ENCODE measurements at places on chromosomes 11 and 22.
A peak's percentile ranks its signal among the peaks of the same experiment; 100 is the strongest.

DNA sequence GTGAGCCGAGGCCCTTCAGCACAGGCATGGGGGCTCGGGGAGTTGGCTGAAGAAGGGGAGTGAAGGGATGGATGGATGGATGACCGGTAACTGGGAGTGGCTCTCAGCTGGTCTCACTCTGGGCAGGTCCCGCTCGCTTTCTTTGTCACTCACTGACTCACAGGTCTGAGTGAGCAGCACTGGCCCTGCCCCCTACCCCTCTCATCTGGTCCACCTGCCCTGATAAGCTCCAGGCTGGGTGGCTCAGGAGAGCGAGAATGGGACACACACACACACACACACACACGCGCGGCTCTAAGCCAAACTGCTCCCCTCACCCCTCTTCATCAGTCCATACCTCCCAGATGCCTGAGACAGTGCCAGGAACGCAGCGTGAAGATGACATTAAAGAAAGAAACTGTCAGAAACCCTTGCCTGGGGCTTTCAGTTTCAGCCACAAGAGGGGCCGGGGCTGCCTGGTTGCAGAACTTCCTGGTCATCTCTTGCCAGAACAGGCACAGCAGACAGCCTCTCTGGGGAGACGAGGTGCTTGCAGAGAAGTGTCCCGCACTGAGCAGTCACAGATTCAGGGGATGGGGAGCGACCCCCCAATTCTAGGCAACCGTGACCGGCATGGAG, 16.5 kb upstream of the SHISAL1 start:
- DNase-seq: no peak

DNA sequence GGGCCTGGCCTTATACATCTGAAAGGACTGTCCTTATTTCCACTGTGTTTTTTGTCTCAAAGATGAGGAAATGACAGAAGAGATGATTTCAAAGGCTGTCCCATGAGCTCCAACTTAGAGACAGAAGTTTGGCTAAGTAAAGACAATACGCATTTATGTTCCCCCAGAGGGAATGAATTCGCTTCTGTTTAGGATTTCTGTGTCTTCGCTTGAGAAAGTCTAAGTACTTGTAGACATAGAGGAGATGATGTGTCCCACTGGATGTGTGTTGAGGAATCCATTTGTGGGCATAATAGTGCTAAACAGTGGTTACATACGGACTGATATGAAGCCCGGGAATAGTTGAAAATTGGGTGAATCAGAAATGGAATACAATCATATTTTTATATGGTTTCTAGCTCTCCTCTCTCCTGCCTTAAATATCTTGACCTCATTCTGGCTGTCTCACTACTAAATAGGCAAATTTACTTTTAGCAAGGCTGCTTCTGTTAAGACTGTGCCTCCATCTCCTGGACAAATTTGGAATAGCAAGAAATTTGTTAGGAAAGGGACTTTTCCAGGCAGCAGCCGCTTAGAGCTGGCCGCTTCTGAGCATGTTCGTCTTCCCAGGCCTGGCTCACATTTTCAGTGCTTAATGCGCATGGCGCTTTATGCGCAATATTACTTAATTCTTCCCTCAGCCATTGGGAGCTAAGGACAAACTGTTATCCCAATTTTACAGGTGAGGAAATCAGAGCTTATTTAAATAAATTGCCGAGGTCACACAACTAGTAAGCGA, 1.9 kb upstream of the PEX26 start:
- DNase-seq: peak; percentile 84

- DNase-seq: peak; percentile 39
These were observed 71.9 kb upstream of the GRAMD1B start for GRCh38 chr11:123357990-123358827.

GRCh38 chr11:2911088-2911784, 18.0 kb downstream of the PHLDA2 start:
- no peak for DNase-seq

DNA sequence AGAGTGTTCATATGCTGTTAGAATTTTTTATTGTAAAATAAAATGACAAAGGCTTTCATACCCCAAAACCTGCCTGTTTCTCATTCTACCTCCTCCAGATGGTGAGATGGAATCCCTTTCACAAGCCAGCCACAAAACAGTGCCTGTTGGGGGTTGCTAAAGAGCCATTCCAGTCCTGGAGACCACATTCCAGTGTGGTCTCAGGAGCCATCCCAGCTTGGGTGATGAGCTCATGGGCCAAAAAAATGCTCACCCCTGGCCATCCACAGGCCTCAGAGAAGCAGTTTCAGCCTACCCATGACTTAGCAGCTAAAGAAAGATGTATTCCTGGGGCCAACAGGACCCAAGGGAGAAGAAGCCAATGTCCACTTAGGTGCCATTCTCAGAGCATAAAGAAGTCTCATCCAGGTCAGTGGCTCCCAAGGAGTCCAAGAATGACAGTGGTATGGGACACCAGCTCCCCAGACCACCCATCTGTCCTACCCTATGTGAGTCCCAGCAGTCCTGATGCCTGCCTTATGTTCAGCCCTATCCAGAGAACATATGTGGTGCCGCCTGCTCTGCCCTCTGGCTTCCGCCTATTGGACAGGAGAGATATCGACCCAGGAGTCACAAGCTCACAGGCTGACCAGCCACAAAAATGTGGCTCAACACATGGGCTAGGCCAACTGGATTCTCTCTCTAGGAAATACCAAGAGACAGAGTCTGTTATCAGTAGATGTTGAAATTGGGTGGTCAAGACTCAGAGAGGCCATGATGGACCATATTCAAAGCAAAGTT, 26.4 kb downstream of the C11orf91 start:
- DNase-seq: no peak

DNA sequence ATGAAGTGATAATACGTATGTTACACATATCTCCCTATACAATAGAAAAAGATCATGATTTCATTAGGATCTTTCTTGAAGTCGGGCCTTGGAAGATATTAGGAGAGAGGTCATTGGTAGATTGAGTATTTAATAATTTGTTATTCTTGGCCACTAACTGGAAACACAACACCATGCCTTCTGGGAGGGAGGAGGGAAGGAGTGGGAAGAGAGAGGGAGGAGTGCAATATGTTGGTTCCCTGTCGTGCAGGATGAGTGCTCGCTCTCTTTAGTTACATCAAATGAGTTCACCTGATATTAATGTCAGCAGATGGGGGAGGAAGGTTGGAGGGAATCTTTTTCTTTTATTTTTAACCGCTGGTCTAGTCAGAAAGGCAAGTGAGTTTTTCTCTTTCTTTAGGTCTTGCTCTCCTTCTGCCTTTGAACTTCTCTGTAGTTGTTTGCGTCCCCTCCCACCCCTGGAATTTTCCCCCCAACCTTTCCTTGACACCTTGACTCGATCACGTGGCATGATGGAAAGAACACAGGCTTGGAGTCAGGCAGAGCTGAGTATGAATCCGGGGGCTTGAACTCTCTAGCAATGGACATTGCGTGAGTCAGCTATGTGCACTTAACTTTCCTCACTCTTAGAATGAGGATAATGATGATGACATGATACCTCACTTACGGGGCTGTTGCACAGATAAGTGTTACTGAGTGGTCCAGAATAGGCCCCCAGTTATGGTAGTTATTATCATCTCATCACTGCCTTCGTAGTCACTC, 6.2 kb downstream of the ADAMTS15 start:
- no peak for DNase-seq

DNA sequence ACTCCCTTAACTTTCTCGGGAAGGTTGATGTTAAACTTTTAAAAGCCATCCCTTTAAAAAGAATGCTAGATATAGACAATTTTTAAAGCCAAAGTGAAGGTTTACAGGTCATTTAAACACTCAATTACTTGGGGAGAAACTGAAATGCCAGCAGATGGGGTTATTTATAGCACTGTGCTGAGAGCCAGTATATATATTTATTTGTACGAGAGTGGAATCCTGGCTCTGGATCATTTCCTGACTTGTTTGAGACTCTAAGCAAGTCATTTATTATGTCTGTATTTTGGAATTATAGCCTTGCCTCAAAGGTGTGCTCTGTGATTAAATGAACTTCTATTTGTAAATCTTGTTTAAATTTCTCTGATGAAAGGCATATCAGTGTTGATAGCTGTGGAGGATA, 6.8 kb upstream of the ZBED5 start:
- no peak for DNase-seq

DNA sequence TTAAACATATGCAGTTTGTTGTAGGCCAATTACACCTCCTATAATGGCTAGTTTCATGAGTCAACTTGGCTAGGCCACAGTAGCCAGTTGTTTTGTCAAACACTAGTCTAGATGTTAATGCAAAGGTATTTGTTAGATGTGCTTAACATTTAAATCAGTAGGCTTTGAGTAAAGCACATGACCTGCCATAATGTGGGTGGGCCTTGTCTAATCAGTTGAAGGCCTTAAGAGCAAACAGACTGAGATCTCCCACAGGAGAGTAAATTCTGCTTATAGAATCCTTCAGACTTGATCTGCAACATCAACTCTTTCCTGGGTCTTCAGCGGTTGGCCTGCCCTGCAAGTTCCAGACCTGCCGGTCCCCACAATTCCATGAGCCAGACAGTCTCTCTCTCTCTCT, 1345.9 kb downstream of the BRD1 start:
- no peak for DNase-seq

GRCh38 chr11:9301720-9302119, 12.7 kb downstream of the TMEM41B start:
- DNase-seq: no peak

DNA sequence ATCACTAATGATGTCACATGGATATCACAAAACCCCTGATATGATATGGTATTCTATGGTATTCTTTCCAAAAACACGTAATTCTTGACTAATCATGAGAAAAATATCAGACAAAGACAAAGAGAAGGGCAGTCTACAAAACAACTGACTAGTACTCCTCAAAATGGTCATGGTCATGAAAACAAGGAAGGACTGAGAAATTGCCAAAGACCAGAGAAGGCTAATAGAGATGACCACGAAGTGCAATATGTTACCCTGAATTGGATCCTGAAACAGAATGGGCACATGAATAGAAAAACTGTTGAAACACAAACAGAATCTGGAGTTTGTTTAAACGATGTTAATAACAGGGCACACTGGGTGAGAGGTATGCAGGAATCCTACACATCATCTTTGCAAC, 10.2 kb downstream of the CKAP5 start:
- no peak for DNase-seq

- DNase-seq: no peak
These were observed 64.5 kb downstream of the CEP164 start for GRCh38 chr11:117392001-117392690.

DNA sequence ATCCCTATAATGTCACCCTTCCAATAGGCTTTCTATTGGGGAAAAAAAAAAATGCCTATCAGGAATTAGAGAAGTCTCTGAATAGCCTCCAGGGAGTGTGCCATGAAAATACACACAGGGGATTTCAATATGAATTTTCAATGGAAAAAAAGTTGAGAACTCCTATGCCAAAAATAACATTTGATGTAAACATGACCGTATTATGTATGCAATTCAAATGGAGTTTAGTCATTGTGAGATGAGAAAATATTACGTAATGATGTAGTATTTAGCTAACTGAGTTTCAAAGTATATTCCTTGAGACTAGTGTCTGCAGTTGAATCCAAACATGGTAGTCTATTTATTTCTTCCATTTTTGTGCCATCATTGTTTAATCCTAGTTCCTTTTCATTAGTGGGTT, 182.3 kb downstream of the BLID start:
- DNase-seq: no peak

DNA sequence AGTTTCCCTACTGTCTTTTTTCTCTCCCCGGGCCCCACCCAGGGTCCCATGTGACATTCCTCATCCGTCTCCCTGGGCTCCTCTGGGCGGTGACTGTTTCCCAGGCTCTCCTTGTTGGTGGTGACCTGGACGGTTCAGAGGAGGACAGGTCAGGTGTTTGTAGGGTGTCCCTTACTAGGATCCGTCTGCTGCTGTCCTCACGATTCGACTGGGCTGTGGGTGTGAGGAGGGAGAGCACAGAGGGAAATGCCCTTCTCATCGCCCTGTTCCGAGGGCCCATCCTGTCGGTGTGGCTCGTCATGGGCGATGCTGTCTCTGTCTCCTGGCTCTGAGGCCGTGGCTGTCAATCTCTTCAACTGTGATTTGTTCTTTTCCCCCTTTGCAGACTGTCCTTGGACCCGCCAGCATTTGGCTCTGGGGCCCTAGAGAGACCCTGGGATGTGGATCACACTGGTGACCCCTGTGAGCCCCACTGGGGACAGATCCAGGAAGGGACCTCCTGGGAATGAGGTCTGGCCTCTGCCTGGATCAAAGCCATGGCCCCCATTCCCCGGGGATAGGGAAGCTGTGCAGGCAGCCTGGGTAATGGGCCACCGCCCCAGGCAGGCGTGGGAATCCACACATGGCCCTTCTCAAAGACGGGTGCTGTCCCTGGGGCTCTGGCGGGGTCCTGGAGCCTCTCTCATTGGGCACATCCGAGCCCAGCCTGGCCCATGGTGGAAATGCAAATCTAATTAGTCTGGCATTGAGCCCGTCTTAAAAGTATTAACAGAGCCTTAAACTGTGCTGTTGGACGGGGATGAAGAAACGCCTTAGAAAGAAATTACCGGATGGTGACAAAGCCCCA, 46.8 kb upstream of the KCNQ1OT1 start:
- DNase-seq: no peak

DNA sequence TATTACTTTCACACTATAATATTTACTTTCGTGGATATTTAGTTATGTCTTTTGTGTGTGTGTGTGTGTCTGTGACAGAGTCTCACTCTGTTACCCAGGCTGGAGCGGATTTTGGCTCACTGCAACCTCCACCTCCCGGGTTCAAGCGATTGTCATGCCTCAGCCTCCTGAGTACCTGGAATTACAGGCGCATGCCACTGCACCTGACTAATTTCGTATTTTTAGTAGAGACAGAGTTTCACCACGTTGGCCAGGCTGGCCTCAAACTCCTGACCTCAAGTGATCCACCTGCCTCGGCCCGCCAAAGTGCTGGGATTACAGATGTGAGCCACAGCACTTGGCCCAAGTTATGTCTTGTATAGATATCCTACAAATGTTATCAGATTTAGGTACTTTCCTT, 9.9 kb downstream of the PISD start:
- no peak for DNase-seq

- no peak for DNase-seq
These were observed 123.4 kb upstream of the ARHGAP42 start for GRCh38 chr11:100563541-100564280.

- no peak for DNase-seq
These were observed 134.9 kb upstream of the HSD17B12 start for GRCh38 chr11:43545610-43546009.

- DNase-seq: no peak
These were observed 25.7 kb downstream of the LRFN4 start for GRCh38 chr11:66882561-66883015.

DNA sequence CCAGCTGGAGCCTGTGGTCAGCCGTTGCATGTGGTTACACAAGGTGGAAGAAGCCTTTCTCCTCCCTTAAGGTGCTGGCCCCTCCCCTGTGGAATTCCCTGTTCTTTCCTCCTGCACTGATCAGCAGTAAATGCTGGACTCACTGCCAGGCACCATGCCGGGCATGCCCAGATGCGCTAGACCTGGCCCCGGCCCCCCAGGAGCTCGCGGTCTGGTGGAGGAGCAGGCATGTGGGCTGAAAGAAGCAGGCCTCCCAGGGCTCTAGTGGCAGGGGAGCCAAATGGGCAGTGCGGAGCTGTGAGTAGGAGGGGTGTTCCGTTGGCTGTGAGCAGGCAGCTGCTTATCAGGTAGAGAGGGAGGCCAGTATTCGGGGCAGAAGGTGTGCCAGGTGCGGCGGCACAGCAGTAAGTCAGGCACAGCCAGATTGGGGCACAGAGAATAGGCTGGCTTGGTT, 10.2 kb downstream of the DGKZ start:
- no peak for DNase-seq

GRCh38 chr11:100575860-100576717, 111.0 kb upstream of the ARHGAP42 start:
- DNase-seq: peak; percentile 18

GRCh38 chr11:65554057-65554818, 3.9 kb downstream of the LTBP3 start:
- DNase-seq: no peak

Measured in CD4-positive, alpha-beta T cell treated with Interleukin-17A for 1 hour (primary cell).